ENCODE measurements at places on chromosomes 3 and 15.
A peak's percentile ranks its signal among the peaks of the same experiment; 100 is the strongest.

GRCh38 chr3:147924755-147925154 lies 515.6 kb downstream of the ZIC1 start:
- no peak for DNase-seq

- no peak for DNase-seq
Observed at GRCh38 chr3:1082108-1082507, 10.7 kb upstream of the CNTN6 start.

DNA sequence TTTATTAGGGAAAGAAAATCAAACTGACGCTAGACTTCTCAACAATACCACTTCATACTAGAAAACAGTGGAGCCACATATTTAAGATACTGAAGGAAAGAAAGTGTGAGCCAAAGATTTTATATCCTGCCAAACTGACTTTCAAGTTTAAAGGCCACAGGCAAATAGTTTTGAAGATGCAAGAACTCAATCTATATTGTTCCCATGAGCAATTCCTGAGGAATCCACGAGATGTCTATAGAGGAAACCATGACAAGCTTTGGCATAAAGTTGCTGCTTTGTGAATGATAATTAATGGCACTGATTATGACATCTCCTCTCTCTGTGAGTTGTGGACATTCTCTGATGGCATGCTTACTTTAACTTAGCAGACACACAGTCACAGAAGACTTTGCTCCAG lies 276.1 kb upstream of the GOLGA6L4 start:
- no peak for DNase-seq

- DNase-seq = no peak
Observed at GRCh38 chr3:15298504-15298903, 33.9 kb downstream of the SH3BP5 start.

GRCh38 chr3:50338965-50339364 lies 1.7 kb downstream of the RASSF1 start:
- DNase-seq = no peak

DNA sequence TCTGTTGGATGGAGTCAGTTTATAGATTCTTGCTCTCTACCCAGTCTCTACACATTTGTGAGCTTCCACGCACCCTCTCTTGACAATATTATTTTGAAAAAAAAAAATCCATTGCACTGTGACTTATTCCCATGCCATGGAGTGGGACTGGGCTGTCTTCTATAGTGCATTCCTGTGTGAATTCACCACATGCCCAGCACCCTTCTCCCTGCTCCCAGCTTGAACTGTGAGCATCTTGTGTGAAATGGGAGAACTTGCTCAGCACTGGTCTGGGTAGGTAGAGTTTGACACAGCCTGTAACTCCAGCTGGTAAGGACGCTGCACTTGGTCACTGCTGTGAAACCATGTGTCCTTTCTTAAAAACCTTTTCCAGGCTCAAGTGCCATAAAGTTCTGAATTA lies 91.9 kb downstream of the ARNT2 start:
- no peak for DNase-seq

DNA sequence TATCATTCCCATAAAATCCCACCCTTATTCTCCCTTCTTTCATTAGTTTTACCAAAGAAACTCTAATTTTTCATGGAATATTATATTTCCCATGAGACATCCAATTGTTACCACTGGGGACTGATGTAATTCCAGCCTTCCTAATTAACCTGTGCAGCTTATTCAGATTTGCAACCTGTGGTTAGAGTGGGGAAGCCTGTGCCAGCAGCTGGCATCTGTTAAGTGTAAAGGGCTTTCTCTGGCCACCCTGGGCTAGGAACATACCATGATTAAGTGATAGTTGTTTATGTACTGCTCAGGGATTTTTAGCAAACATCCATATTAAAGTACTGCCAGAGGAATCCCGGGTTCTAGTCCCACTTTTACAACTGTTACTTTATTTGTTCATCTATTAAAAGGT lies 78.2 kb downstream of the TPRG1 start:
- no peak for DNase-seq

- no peak for DNase-seq
Observed at GRCh38 chr3:148518520-148518919, 179.2 kb upstream of the AGTR1 start.

DNA sequence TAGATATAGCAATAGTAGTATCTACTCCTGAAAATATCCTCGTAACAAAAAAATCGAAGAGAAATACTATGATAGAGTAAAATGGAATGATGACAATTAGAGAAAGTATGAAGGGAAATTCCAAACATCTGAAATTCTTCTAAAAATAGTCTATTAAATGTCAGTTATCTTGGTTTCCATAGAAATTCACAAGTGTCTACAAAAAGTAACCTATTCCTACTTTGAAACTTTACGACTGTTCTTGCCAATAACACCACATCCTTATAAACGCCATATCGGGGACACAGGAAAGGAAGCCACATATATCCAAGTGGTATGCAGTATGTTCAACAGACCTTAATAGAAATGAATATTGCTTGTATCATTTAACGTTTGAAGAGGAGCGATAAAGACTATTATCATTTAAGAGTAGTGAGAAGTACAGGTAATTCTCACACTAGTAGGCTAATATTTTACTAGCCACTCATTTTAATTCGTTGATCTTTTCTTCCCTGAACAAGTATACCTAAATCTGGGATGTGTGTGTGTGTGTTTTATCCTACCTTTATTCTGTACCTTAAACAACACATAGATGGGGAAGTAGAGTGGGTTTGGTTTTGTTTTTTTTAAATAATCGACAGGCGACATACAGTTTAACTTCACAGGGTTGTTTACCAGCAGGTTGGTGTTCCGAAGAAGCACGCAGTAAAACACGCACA lies 1.2 kb downstream of the GPR176 start:
- no peak for DNase-seq

GRCh38 chr15:59020322-59020721 lies 32.9 kb downstream of the RNF111 start:
- DNase-seq = no peak

GRCh38 chr3:149233323-149233722 lies 11.7 kb upstream of the CP start:
- no peak for DNase-seq

DNA sequence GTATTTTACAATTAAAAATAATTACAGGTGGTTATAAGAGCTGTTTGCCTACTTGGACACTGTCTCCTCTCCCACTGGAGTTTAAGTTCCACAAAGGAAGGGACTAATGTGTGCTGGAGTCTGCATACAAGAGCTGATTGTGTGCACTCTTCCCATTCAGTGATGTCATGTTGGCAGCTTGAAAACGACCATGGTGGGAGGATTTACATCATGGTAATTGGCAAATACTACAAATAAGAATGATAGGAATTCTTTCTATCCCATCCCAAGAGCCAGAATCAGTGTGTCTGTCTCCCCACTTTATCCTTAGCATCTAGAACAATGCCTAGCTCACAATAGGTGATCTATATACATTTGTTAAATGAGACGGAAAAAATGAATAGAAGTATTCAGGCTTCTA lies 14.1 kb downstream of the ITGA11 start:
- no peak for DNase-seq

DNA sequence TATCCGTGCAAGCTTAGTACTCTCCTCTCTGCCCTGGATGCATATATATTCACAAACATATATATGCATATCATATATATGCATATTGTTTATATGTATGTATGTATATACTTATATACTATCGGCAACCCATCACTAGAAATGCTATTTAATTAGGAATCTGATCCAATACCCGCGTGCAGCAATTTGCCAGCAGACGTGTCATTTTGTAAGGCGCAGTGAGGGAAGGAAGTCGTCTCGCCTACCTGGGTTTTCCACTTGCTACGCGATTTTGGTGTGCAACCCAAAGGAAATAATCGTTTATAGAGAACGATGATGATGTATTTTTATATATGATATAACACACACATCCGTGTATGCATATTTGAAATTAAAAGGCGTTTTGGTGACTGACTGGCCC lies 5.6 kb upstream of the FEZF2 start:
- no peak for DNase-seq

DNA sequence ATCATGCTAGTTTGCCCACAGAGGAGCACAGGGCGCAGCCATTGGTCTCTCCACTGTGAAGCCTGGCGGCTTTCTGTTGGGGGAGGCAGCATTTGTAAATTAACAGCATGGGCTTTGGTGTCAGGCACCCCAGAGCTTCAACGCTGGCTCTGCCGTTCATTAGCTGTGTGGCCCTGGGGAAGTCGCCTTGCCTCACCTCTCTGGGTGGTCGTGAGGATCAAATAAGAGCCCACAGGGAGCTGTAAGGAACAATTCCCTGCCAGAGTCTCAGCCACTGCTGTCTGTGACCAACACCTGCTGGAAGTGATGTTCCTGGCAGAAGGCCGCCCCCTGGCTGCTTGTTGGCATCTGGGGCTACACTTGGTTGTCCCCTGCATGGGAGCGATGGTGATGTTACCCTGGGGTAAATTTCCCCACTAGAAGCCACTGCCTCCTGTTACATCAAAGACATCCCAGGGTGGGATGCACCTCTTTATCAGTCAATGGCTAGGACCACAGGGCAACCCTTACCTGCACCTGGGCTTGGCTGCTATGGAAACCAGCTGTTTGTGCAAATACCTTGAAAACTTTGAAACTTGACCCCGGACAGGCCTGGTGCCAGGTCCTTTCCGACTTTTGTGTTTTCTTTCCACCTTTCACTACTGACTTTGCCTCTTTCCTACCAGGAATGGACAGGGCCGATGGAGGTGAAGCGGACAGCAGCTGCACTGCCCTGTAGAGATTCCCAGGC lies 36.9 kb downstream of the DNASE1L3 start:
- no peak for DNase-seq

- DNase-seq = no peak
Observed at GRCh38 chr3:145450018-145450682, 710.8 kb downstream of the PLOD2 start.

GRCh38 chr3:55286693-55287092 lies 200.4 kb downstream of the WNT5A start:
- no peak for DNase-seq

- no peak for DNase-seq
Observed at GRCh38 chr15:95741830-95742229, 588.7 kb upstream of the NR2F2 start.

- peak; percentile 96 for DNase-seq
Observed at GRCh38 chr3:42490243-42490642, 12.2 kb upstream of the VIPR1 start.

- DNase-seq = no peak
Observed at GRCh38 chr3:9168241-9168741, 81.2 kb downstream of the SRGAP3 start.

DNA sequence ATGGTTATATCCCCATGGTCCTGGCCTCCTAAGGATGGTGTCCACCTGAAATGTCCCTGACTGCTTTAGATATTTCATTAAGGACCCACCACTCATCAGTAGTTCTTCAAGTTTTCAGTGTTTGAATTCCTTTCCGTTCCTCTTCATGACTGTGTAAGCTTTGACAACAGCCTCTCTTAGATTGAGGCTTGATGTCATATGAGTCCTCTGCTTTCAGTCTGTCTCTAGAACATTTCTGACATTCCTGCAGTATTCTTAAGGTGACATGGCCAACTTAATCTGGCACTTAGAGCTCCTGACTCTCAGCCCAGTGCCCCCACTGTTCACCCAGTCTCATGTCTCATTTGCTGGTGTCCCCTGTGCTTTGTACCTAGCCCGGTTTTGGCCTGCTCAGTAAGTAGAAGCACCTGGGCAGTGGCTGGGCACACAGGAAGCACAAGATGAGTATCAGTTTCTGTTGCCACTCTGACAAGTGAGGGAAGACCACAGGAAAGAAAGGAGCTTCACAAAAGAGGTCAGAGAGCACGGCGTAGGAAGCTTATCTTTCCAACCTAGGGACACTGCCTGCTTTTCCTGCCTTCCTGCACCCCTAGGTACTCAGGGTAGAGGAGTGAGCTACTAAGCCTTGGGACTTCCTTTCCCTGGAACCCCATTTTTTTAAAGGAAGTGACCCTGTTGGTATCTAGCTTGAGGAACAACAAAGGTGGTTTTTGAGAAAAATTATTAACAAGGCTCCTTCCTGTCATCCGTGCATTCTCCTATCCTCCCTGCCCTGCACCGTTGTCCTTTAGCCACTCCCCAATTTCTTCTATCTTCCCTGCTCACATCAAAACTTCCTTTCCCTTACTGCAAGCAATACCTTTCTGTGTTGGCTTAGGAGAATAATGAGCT lies 103.1 kb downstream of the KLHL25 start:
- DNase-seq = no peak

- no peak for DNase-seq
Observed at GRCh38 chr3:48403533-48404439, 26.1 kb downstream of the PLXNB1 start.

GRCh38 chr3:43949594-43949993 lies 258.9 kb downstream of the ABHD5 start:
- no peak for DNase-seq

DNA sequence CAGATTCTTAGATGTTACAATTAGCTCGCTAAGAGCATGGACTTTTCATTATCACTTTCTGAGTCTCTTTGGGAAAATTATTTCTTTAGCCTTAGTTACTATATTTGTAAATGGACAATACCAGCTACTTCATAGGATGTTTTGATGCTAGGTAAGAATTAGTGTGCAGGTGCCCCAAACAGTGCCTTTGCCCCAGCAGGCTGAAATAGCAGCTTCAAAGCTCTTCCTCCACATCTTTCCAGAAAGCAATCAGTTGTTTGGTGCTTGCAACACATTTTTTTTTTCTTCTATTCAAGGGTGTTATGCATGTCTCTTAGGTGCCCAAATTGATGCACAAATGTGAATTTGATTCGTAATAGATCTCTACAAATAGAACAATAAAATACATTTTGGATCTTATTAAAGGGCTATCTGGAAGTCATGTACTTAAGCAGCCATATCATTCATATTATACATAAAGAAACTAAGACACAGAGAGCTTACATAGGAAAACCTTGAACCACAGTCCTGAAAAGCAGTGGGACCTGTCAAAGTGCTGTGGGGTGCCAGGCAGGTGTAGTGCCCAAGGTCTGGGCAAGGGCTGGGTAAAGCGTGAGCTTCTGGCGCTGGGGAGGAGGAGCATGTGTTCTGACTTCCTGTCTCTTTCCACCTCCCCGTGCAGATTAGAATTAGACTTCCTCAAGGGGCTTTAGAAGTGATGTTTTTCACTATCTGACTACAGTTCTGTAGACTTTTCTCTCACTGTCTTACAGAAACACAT lies 62.9 kb downstream of the FNDC3B start:
- DNase-seq = no peak

DNA sequence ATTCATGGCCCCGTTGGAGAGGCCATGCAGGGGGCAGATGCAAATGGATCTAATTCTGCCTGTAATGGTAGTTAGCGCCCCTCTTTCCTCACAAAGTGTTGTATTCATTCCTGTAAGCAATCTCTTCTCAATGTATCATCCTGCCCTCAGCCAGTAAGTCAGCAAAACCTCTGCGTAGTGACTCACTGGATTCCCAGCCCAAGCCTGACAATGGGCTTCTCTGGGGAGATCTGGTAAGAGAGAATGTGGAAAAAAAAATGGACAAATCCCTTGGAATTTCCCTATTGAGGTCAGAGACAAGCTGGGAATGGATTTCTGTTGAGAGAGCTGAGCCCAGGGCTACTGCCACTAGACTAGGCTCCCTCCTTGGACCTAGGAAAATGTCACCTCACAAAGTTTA lies 25.4 kb downstream of the ADPGK start:
- DNase-seq = no peak

- DNase-seq = no peak
Observed at GRCh38 chr3:76044601-76045600, 259.6 kb upstream of the ZNF717 start.
